Effector CD4-positive, alpha-beta T cell (primary cell): ENCODE measurements at places on chromosomes 7 and 10.

DNA sequence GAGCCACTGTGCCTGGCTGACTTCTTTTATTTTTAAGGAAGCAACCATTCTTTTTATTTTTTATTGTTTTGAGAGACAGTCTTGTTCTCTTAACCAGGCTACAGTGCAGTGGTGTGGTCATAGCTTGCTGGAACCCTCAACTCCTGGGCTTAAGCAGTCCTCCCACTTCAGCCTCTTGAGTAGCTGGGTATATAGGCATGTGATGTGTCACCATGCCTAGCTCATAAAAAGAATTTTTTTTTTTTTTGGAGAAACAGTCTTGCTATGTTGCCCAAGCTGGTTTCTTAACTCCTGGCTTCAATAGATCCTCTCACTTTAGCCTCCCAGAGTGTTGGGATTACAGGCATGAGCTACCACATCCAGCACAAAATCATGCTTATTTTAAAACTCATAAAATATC lies 5.8 kb downstream of the MCU start:
- no peak for DNase-seq

- no peak for DNase-seq
These were observed 1.9 kb downstream of the PIK3AP1 start for GRCh38 chr10:96718304-96718990.

DNA sequence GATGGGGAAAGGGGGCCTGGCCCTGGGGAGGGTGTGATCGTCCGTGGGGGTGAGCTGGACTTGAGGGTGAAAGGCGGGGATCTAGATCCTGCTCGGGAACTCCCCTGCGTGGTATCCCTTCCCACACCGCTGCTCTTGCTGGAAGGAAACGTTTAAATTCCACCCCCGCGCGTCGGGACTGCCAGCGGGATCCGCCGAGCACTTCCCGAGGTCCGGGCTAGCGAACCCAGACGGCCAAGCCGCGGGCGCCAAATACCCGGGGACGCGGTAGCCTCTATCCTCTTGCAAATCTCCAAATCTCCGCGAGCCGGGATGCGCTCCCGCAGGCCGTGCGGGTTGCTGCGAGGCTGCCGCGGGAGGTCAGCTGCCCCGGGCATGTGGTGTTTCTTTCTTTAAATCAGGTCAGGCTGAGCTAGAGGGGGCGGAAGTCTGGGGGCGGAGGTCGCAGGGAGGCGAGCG lies 904 bp downstream of the NPTX2 start:
- no peak for DNase-seq

DNA sequence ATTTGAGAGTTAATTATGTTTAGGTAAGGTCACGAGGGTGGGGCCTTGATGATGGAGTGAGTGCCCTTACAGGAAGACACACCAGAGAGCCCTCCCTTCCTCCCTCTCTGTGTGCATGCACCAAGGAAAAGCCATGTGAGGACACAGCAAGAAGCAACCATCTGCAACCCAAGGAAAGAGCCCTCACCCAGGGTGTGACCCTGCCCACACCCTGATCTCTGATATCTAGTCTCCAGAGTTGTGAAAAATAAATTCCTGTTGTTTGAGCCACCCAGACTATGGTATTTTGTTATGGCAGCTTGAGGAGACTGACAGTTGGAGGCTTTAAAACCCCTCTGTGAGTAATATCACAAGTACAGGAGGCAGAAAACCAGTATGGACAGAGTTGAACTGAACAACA lies 15.0 kb upstream of the MCM10 start:
- no peak for DNase-seq

- no peak for DNase-seq
These were observed 123.4 kb upstream of the NEBL start for GRCh38 chr10:21020545-21020944.
